GM12864 (cell line): ENCODE measurements at places on chromosomes 2 and 18.

GRCh38 chr18:37481072-37481471 is 84.5 kb downstream of the CELF4 start:
- no peak for DNase-seq

- DNase-seq, result no peak
Measured at GRCh38 chr18:61898640-61899101, 5.9 kb upstream of the RNF152 start.

DNA sequence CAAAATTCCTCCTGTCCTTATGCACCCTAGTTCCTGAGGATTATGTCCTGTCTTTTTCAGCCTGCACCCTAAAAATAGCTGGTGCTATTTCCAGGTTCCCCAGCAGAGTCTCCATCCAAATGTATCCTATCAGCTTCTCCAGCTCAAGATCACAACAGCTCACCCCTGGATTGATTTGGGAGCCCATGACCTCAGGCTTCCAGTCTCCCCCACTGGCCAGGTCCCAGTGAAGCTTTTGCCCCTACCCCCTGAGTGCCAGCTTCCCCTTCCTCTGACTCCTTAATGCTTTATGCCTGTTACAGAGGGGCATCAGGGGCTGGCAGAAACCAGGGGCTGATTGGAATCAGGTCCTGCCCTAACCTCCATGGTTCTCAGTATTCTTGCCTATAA is 76.9 kb upstream of the DAPL1 start:
- DNase-seq, result no peak

DNA sequence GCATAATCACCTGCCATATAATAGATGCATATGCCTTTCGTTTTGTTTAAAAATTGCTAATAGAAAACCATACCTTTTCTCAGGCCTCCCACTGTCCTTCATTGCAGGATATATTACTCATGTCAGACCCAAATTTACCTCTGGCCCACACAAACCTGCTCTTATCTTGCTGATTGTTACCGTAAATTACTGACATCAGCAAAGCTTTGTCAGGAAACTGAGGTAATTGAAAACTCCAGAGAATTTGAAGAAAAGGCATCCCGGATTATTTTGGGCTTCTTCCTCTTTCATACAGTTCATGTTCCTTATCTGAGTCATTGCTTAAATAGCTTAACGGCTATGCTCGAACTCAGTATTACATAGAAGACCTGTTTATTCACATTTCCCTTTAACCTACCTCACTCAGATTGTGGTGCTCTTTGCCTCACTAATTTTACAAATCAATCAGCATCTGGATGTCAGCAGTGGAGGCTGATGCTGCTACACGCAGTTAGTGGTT is 145.7 kb downstream of the ZEB2 start:
- peak; percentile 22 for DNase-seq

DNA sequence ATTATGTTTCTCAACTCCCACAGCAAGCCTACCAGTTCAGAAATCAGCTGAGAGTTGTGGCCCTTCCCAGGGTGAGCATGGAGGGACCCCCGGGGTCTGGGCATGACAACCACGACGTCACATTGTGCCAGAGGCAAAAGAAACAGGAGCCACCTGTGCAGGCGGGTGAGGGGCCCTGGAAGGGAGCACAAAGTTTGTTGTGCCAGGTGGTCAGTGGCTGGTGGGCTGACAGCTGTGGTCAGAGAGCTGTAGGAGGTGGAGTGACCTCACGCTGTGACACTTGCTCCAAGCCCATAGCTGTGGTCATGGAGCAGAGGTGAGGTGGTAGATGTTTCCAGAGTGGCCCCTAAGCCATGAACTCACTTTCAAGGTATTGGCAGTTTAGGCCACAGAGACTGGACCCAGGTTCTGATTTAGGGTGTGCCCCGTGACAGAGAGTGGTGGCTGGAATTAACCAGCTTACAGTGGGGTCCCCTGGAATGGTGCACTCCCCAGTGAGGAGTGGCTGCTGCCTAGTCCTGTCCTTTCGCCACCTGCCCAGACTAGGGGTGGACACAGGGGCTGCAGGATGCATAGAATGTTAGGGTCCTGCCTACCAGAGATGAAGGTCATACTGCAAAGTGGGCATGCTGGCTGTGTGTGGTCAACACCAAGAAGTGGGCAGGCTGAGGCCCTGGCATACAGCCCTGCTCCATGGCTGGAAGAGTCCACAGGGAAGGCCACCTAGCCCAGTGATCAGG is 136.4 kb downstream of the GLI2 start:
- no peak for DNase-seq
